ENCODE measurements at places on chromosomes 6 and 20.

- no peak for DNase-seq
Observed at GRCh38 chr20:22411627-22412450, 172.5 kb downstream of the FOXA2 start.

GRCh38 chr20:12989586-12990115, 19.1 kb upstream of the SPTLC3 start:
- no peak for DNase-seq

DNA sequence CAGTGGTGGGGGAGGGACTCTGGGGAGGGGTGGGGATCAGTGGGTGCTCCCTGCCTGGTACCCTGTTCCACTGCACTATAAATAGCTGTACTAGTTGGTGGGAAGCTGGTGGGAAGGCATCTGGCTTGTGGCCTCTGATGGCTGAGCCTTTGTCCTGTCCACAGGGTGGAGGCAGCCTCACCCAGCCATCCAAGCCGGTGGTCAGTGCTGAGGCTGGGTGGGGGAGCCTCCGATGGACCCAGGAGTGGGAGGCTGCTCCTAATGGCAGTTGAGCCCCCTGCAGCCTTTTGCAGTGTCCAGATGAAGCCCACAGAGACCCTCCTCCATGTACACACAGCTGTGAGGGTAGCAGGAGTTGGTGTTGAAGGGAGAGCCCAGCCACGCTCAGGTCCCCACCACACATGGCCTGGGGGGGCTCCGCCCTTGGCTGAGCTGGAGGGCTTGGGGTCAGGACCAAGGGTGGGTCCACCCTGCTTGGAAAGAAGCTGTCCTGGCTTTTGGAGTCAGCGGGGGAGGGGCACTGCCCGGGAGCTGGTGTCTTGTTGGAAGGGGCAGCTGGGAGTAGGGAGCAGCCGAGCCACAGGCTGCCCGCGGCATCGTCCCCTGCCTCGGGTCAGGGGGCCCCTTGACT, 2.5 kb downstream of the PPDPF start:
- no peak for DNase-seq

DNA sequence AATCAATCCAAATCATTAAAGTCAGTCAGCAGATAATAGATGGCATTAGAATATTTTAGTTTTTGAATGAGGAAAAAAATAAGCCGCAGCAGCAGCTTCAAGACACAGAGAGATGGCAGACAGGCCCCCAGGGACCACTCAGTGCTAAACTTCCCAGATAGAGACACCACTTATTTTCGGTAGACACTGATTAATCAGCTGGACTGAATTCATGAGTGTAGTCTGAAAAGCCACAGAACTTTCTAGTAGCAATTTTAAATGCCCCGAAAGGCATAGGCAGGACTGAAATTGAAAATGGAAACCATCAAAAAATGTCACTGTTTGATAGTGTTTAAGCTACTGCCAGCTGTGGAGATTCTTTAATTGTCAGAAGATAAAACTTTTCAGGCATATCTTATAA, 3.1 kb upstream of the CLDN20 start:
- no peak for DNase-seq

- DNase-seq = no peak
Observed at GRCh38 chr6:72863131-72863530, 241.3 kb downstream of the KCNQ5 start.

DNA sequence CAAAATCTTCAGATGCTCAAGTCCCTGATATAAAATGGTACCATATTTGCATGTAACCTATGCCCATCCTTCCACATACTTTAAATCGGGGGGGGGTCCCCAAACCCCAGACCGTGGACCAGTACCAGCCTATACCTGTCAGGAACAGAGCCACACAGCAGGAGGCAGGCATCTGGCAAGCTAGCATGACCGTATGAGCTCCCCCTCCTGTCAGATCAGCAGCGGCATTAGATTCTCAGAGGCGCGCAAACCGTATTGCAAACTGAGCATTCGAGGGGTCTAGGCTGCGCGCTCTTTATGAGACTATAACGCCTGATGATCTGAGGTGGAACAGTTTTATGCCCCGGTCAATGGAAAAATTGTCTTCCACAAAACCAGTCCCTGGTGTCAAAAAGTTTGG, 30.7 kb downstream of the FGD2 start:
- DNase-seq = no peak
